ENCODE measurements at places on chromosomes 6 and 20.

DNA sequence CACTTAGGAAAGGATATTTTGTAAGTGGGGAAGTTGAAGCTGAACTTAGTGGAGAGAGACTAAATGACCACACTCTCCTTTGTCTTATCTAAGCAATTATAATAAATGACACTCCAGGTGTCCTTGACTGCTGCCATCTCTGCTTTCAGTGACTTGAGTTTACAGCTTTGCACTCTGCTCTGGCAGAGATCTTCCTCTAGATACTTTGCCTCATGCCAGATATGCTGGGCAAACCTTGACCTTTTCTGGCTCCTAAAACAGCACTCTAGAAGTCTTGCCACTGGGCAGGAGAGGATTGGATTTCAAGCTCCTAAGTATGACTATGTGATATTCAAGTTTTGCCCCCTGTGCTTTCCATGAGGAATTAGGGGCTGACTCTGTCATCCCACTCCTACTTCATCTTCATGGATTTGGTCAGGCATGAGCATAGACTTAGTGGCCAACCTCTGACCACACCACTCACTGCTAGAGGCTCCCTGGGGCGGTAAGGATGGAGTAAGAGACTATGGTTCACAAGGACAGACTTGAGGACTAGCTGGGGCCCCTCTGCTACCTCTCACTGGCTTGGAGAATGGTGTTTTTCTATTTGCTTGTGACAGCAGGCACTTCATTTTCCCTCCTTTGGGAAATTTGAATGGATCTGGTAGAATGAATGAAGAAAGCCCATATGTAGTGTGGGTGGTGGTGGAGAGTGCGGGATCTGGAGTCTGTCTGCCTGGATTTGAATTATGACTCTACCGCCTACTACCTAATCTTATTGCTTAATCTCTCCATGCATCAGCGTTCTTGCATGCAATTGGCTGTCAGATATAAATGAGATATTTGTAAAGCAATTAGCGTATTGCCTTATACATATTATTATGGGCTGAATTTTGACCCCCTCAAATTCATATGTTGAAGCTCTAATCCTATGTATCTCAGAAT, 191.4 kb downstream of the REV3L start:
- no peak for DNase-seq

- DNase-seq = no peak
Measured at GRCh38 chr6:157008568-157008967, 231.4 kb downstream of the ARID1B start.

DNA sequence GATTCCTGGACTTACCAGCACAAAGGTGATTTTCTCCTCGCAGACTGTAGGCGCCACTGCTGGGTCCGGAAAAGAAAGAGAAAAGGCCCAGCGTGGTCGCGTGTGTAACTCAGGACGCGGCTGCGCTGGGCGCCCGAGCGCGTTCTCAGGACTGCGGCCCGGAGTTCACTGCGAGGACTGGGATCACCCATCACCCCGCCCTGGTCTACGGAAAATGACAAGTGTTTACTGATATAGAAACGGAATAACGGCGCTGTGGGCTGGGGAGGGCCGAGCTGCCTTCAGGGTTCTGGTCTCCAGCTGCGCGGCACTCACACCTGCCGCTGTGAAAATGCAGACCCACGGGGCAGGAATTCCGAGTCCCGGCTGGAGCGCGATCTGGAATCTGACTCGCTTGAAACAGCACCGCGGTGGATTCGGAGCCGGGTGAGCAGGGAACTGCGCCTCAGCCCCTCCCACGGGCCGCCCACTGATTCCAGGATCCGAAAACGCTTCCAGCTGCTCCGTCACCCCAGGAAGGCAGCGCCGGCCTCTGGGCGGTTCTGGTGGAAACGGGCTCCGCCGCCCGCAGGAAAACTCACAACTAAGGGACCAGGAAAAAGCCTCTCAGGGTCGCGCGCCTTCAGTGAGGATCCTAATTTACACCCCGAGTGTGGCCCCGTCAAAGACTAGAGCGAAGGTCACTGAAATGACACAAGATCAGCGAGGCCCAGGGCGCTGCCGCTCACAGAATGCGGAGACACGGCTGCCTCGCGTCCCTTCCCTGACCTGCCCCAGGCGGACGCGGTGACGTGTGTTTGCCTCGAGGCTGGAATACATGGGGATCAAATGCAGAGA, 34.5 kb downstream of the HLA-A start:
- DNase-seq = peak; percentile 20

DNA sequence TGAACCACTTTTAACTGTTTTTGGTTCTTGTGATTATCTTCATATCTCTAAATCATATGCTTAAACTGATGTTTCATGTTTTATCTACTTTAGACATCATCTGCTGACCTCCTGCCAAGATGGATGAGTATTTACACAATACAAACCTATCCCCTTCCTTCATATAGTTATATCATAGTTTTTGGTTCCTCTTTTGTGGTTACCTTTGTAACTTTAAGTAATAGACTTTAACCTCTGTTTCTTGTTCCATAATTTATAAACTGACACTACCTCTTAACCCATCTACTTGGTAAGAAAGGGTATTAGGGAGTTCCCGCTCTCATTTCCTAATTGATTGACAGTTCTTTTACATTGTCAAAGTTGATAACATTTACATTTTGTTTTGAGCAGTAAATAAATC, 11.9 kb downstream of the PCMT1 start:
- DNase-seq = no peak

DNA sequence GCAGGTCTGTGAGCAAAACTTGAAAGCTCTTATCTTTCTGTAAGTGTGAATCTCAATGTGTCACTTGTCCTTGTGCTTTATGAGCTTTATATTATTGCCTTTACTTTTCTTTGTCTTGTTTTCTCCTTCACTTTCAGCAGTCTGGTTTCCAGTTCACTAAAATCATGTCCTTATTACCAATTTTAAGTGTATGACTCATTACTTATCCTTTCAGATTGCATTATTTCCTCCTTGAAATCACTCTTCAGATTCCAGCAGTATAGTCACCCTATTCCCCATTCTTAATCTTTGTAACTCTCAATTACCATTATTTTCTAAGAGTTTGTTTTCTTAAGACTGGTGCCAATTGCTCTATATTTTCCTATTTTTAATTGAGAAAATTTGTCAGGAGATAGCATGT, 117.4 kb upstream of the GRIK2 start:
- DNase-seq = no peak

DNA sequence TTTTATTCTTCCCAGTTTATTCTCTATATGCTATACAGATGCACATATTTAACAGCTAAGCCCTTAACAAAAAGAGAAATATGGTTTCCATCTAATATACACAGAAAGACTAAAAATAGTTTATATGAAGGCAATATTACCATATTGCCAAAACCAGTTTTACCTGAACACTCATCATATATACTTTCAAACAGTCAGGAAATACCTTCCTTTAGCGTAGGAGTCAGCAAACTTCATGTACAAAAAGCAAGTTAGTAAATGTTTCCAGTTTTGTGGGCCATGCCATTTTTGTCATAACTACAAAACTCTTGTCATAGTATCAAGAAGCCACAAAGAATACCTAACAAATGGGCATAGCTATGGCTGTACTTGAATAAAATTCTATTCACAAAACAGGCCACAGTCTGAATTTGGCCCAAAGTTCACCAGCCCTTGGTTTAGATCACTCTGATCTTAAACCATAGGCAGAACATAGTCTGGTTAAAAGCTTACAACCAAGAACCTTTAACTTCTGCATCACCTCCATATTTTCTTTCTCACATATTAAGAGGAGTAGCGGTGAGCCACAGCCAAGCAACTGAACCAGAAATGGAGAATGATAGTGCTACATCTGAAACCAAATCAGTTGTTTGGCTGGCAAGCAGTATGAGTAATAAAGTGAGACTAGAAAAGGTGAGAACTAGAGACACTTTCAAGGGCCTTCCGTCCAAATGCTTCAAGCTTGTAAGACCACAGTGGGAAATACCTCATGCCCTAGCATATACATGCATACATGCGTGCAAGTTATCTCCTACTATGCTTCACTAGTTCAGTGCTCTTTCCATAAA, 116.6 kb downstream of the PTPRK start:
- no peak for DNase-seq

GRCh38 chr20:50704514-50704913, 13.2 kb upstream of the RIPOR3 start:
- no peak for DNase-seq

- no peak for DNase-seq
Measured at GRCh38 chr20:18543932-18544331, 23.3 kb upstream of the SMIM26 start.

DNA sequence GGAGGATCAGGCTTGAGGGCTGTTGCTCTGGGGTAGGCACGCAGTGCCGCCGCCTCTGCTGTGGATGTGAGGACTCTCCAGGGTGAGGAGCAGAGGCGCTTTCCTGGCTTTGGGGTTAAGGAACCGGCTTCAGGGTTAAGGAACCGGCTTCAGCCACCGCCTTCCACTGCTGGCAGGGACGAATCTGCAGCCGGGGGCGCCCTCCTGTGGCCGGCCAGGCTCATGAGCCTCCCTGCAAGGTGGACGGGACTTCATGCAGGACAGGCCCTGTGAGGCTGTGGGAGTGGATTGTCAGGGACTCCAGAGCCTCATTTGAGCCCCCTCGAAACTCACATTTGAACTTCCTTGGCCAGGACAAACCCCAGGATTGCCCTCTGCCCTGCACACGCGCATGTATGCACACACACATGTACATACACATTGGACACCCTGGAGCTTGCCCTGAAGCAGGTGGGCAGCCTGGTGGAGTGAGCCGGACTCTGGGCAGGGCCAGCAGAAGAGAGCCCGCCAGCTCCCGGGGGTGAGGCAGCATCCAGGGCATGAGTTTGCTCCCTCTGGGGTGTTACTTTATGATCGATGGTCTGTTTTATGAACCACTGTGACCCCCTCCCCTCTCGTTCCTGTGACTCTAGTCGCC, 146.9 kb downstream of the PHACTR3 start:
- peak; percentile 73 for DNase-seq

- no peak for DNase-seq
Measured at GRCh38 chr6:159627939-159628338, 65.1 kb downstream of the SOD2 start.

- DNase-seq = no peak
Measured at GRCh38 chr6:21953831-21954801, 342.7 kb downstream of the PRL start.

- DNase-seq = no peak
Measured at GRCh38 chr20:63287697-63288580, 5.0 kb upstream of the COL20A1 start.

DNA sequence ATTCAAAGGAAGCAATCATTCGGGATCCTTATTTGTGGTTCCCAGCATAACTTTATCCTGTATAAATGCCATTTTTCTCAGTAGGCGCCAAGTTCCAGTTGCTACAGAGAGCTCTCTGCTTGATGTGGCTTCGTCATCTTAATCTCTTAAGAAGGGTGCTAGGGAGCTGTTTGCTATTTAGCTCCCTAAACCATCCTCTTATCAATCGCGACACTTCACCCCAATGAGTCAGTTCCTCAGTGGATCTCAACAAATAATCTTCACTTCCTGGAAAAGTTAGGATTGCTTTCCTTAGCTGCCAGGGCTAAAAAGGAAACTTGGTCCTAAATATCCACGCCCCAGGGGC, 1.3 kb upstream of the NKAIN2 start:
- DNase-seq = no peak

GRCh38 chr20:5145365-5146098, 18.7 kb downstream of the CDS2 start:
- DNase-seq = no peak

DNA sequence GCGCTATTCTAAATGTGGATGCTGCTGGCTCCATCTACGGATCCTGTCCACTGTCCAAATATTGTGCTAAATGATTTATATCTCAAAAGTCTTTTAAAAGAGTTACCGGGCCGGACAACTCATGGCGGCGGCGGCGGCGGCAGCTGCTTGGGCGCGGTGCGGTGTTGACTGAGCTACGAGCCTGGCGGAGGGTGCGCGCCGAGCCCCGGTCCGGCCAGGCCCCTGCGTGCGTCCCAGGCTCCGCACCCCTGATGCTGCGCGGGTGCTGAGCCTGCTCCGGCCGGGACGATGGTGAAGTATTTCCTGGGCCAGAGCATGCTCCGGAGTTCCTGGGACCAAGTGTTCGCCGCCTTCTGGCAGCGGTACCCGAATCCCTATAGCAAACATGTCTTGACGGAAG, 303.4 kb downstream of the CENPW start:
- no peak for DNase-seq

- DNase-seq = no peak
Measured at GRCh38 chr20:17972121-17972520, 3.3 kb downstream of the MGME1 start.

DNA sequence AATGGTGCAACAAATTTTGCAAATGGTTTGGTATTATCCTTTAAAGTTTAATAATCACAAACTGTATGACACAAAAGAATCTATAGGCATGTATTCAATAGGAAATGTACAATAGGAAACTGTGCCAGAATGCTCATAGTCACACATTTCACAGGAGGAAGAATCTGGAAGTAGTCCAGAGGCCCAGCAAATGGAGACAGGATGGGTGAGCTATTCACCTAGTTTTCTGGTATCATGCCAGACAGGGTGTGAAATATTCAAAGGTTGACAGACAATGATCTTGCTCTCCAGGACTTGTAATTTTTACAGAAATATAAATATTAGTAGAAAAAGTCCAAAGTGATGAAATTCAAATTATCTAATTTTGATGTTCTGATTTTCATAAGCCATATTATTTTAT, 520.1 kb upstream of the IMPG1 start:
- no peak for DNase-seq

- no peak for DNase-seq
Measured at GRCh38 chr6:132764370-132764769, 6.7 kb upstream of the VNN2 start.

DNA sequence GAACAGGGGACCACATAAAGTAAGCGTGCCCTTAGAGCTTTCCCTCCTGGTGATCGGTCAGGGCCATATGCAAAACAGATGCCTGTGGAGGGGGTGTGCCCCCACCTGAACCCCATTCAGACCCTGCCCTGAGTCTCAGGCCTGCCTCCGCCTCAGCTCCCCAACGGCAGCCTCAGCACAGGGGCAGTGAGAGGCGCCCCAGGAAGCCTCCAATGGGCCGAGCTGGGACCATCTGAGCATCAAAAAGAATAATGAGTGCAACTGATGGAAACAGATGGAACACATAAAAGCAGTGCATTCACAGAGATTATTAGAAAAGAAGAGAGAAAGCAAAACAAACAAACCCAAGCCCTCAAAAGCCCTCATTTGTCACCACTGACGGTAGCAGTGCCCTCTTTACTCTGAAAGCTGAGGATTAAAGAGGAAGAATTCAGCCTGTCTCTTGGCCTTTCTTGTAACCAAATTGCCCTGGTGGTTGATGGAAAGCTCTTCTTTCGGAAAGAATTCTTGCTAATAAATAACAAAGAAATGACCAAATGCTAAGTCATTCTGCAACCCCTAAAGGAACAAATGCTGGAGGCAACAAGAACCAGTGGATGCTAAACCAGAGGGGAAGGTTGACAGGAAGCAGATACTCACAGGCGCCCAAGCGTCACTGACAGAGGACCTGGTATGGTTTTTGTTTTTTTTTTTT, 6.8 kb downstream of the ADISSP start:
- DNase-seq = no peak

GRCh38 chr20:63574829-63575743, 1.0 kb upstream of the HELZ2 start:
- no peak for DNase-seq

- DNase-seq = no peak
Measured at GRCh38 chr20:48926821-48927220, 5.3 kb downstream of the ARFGEF2 start.

- DNase-seq = no peak
Measured at GRCh38 chr6:123745895-123746294, 57.8 kb upstream of the NKAIN2 start.

- no peak for DNase-seq
Measured at GRCh38 chr6:41719436-41720261, 15.8 kb downstream of the TFEB start.

GRCh38 chr6:47145212-47145611, 103.1 kb upstream of the ADGRF1 start:
- no peak for DNase-seq

All from GM18507 (cell line).